ENCODE measurements at places on chromosomes 5 and 9. TPM values are rescaled to one million over a fixed set of nuclear protein-coding genes. Genes with fewer than 3 reads are reported as not detected.

OR1L6 gene
- not detected for total RNA-seq

DNA sequence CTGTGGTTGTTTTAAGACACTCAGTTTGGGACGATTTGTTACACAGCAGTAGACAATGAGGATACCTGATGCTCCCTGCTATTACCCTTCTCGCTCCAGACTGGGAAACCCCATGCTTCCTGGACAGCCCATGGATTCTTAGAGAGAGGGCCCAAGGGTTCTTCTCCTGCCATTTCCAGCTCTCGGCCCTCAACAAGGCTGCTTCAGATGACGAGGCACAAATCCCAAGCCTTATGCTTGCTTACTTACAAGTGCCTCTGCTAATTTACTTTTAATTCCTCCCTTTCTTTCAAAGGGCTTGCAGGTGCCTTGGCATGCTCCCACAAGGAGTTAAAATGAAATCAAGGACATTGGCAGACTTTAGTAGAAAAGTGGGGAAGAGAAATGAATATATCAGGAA is 79.4 kb downstream of the GADD45G start:
- no peak for DNase-seq

- DNase-seq = peak; percentile 57
Measured at GRCh38 chr9:128724744-128725211, 851 bp upstream of the ZDHHC12 start.

- no peak for DNase-seq
Measured at GRCh38 chr9:33380390-33381094, 21.8 kb downstream of the AQP7 start.

All from activated CD4-positive, alpha-beta T cell treated with anti-CD3 and anti-CD28 coated beads, Interleukin-2, amount 10 ng/mL, durations not matched to agents 7 days and 5 days (primary cell).